Renal cortex interstitium (tissue), 15 donors: ENCODE measurements at places on chromosomes 11 and 22. TPM values are rescaled to one million over a fixed set of nuclear protein-coding genes. Genes with fewer than 3 reads are reported as not detected.

GRCh38 chr22:39092111-39092862 is 4.8 kb upstream of the APOBEC3H start:
- DNase-seq = no peak

- DNase-seq = no peak
Measured at GRCh38 chr11:17514476-17514875, 29.7 kb downstream of the USH1C start.

GRCh38 chr11:116409238-116409637 is 363.5 kb downstream of the BUD13 start:
- DNase-seq = no peak

DNA sequence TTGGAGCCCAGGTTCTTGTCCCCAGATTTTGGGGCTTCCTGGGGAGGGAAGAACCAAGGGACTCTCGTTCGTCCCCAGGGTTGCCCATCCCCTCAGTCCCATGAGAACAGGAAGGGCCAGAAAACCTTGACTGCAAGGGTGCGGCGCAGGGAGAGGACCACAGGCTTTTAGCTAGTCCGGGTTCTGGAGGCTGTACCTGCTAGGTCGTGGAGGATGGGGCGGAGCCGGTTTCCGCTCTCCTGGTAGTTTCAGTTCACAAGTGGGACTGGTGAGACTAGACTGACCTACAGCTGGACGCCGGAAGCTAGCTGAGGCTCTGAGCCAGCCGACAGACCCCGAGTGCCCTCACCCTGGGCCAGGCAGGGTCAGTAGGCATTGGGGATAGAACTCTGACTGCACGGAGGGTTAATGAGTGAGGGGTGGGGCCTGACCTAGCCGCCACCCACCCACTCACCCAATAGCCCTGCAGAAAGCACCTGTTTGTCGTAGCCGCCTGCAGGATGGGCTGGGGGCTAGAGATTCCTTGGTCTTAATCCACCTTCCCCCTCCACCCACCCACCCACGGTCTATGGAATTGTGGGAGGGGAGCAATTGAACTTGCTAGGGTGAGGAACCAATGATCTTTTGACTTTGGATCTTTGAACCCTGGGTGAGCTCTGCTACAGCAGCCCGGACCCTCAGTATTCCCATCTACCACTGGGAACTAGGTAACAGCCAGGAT is 1.5 kb downstream of the MAFF start:
- no peak for DNase-seq

DNA sequence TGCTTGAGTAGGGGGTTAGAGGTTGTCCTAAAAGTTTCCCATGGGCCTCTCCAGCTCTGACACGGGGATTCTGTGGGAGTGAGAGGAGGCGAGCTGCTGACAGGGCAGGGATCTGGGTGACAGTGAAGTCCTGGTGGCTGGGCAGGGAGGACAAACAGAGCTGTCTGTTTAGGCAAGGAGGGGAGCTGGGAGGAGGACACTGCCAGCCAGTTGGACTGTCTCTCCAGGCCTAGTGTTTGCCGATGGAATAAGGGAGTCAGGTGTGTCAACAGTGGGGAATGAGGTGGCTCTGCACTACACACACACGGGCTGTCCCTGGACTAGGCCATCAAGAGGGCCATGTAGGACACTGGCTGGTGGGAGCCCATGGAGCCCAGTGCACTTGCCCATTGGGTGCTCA is 20.6 kb upstream of the SYT7 start:
- DNase-seq = no peak

- no peak for DNase-seq
Measured at GRCh38 chr11:112448168-112448567, 187.5 kb upstream of the PLET1 start.

GRCh38 chr11:69828276-69828970 is 9.2 kb upstream of the FGF3 start:
- DNase-seq = no peak

DNA sequence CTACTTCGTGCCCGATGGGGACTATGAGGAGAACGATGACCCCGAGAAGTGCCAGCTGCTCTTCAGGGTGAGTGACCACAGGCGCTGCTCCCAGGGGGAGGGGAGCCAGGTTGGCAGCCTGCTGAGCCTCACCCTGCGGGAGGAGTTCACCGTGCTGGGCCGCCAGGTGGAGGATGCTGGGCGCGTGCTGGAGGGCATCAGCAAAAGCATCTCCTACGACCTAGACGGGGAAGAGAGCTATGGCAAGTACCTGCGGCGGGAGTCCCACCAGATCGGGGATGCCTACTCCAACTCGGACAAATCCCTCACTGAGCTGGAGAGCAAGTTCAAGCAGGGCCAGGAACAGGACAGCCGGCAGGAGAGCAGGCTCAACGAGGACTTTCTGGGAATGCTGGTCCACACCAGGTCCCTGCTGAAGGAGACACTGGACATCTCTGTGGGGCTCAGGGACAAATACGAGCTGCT is 751 bp downstream of the FIBIN start:
- DNase-seq = no peak

DNA sequence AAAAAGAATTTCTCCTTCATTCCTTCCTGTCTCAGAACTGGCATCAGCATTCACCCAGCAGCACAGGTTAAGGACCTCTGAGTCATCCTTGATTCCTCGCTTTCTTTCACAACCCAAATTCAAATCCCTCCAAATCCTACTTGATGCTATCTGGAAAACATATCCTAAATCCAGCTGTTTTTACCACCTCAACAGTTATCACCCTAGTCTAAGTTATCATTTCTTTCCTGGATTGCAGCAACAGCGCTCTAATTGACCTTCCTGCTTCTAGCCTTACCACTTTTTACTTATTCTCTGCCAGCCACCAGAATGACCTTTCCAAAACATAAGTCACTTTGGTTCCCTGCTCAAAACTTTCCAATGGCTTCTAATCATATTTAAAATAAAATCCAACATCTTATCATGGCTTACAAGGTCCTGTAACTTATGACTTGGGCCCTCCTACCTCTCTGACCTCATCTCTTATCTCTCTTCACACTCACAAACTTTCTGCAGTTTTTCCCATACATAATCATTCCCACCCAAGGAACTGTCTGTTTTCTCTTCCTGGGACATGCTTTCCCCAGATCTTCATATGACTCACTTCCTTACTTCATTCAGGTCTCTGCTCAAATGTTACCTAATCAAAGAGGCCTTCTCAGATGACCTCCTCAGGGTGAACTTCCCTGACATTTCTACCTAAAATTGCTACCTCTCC is 119.4 kb downstream of the TTC28 start:
- DNase-seq = no peak

DNA sequence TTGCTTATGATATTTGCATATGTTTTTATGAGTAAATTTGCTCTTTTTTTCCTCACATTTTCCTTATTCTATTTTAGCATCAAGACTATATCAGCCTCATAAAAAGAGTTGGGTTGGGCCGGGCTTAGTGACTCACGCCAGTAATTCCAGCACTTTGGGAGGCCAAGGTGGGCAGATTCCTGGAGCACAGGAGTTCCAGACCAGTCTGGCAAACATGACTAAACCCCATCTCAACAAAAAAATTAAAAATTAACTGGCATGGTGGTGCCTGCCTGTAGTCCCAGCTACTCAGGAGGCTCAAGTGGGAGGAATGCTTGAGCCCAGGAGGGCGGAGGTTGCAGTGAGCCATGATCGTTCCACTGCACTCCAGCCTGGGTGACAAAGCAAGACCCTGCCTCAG is 148.8 kb upstream of the ANO5 start:
- DNase-seq = no peak

DNA sequence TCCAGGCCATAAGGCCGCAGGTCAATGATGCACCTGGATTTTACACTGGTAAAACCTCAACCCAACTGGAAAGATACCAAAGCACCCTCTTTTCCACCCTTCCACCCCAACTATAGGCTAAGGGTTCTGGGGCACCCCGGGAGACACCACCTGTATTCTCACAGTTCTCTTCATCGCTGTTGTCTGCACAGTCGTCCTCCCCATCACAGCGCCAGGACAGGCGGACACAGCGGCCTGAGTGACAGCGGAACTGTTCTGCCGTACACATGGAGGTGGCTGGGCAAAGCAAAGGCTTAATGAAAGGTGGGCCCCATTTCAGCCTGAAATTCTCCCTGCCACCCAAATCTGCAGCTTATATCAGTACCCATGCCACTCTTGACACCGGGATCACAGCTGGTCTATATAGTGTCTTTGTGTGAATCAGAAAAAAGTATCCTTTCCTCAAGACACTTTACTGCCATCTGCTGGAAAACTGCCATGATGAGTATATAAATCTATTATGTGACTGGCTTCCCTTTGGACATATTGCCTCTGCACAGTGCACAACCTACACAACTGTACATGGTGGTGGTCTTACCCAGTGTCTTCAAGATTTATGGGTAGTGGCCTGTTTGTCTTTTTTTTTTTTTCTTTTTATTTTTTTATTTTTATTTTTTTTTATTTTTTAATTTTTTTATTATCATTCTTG is 21.5 kb downstream of the LRP4 start:
- no peak for DNase-seq

GRCh38 chr11:79661373-79661772 is 220.5 kb upstream of the TENM4 start:
- no peak for DNase-seq

DNA sequence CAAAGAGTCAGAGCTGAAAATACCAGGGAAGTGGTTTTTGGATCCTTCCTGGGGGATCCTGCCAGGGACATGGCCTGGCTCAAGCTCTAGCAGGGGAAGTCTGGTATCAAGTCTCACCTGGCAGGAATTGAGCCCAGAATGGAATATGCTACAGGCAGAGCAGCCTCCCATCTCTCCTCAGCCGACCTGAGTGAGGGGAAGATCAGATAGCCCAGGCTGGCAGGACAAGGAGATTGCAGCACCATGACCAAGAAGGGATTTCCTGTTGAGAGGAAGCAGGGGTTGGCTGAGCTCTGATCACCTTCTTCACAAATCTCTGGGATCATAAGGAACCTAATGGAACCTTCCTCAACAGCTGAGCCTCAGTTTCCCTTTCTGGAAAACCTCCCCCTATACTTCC is 13.0 kb downstream of the OAF start:
- no peak for DNase-seq

GRCh38 chr11:85709941-85710702 is 24.1 kb upstream of the CCDC89 start:
- no peak for DNase-seq

- DNase-seq = no peak
Measured at GRCh38 chr11:133660202-133660568, 127.9 kb upstream of the OPCML start.

DNA sequence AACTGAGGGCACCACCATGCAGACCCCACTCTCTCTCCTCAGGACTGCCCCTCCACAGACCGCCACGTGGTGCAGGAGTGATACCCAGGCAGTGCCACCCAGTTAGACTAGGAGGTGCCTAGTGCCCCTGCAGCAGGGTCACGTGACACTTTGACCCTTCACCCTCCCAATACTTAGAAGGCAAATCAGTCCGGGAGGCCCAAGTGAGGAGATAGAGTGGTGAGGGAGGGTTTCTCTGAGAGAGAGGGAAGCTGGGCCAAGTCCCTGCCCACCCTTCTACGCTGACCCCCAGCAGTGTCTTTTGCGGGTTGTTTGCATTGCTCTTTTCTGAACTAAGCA is 84.6 kb downstream of the BUD13 start:
- no peak for DNase-seq

GRCh38 chr11:68783216-68783821 is 32.0 kb upstream of the TESMIN start:
- no peak for DNase-seq

DNA sequence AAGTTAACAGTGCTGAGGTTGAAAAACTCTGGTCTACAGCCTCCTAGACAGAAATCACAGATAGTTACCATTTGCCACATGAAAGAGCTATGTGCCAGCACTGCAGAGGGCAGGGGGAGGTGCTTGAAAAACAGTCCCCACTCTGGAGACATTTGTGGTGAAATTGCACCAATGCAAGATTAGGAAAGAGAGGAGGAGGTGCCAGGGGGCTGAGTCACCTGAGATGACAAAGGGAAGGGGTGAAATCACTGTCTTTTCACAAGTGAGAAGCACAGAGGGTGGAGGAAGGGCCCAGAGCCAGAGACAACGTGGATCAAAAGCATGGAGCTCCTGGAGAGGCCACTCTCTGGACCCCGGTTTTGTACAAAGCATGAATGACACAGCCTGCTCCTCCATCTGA is 196.3 kb downstream of the BUD13 start:
- no peak for DNase-seq

GRCh38 chr22:47608421-47608820 is 846.0 kb downstream of the TBC1D22A start:
- DNase-seq = no peak

- no peak for DNase-seq
Measured at GRCh38 chr11:84824624-84825023, 802.5 kb downstream of the DLG2 start.

GRCh38 chr11:33769542-33769941 is 4.8 kb downstream of the FBXO3 start:
- no peak for DNase-seq

- peak; percentile 66 for DNase-seq
Measured at GRCh38 chr11:78645226-78646202, 70.8 kb upstream of the NARS2 start.

DNA sequence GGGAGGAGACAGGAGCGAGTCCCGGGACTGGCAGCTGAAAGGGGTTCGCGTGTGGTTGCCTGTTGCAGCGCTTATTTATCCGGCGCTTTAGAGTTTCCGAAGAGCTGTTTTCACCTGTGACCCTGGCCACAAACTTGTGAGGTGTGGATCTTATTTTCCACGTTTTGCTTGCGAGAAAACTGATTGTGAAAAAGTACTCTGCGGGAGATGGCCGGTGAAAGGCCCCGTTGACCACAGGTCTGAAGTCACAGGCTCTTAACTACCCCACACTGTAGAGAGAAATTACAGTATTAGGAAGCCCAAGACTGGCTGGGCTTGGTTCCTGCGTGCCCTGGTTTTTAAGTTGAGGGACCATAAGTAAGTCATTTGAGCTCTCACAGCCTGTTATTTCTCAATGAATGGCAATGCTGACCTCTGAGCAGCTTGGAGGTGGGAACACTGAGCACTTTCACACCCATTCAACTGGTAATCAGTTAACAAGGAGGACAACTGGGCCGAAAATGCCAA is 379 bp upstream of the RAB38 start:
- no peak for DNase-seq

GRCh38 chr11:125261588-125261987 is 97.0 kb downstream of the PKNOX2 start:
- DNase-seq = no peak

DNA sequence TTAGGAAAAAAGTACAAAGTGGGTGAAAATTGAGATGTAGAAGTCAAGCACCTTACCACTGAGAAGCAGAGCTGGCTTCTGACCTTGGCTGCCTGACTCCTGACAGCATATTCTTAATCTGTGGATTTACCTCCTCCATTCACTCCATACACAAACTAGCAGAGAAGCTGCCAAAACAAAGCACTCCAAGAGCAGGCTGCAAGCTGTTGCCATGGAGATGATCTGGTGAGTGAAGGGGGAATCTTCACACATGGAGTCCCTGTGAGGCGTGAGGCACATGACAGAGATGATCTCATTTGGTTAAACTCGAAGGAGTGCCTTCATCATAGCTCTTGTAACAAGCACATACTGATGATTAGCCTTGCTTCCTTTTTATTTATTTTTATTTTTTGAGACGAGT is 16.1 kb downstream of the COMMD9 start:
- no peak for DNase-seq

Gene PIWIL4
- 2.5 TPM for polyA plus RNA-seq

Gene TRIM66
- polyA plus RNA-seq = 5.3 TPM

Gene TMEM25
- polyA plus RNA-seq = 36.7 TPM

Gene ARL2
- polyA plus RNA-seq = 73.9 TPM

Gene FXYD6
- polyA plus RNA-seq = 116 TPM
